ENCODE measurements at places on chromosomes 12 and 14. TPM values are rescaled to one million over a fixed set of nuclear protein-coding genes. Genes with fewer than 3 reads are reported as not detected.

Gene MAP1LC3B2
- 5.1 TPM for polyA plus RNA-seq

GRCh38 chr12:96057986-96058553 lies 22.7 kb upstream of the LTA4H start:
- no peak for DNase-seq

GRCh38 chr12:2113119-2113912 lies 60.5 kb downstream of the CACNA1C start:
- DNase-seq, result no peak

DNA sequence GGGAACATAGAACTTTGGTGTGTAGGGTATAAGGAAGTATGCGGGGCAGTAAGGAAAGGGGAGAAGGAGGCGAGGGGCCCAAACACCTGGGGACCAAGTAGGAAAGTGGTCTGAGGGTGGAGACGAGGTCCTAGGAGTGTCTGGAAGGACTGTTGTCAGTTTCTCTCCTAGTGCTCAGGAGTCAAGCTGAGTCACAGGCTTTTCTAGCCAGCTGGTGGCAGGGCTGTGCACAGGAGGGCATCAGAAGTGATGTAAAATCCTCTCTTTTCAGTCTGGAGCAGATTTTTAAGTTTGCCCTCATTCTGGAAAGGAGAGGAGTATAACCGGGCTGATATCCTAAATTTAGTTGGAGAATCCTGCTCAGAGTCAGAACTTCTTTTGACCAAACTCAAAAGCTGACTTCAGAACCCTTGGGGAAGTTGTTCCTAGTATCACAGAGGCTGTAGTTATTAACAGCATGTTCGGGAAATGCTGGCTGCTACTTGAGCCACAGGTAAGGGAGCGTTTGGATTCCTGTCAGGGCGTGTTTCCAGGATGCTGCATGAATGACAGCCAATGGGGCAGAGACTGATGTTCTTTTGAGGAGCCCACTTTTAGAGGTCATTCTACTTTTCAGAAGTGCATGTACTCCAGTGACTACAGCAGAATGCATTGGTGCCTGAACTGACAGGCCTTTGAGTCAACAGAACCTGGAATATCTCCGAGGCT lies 19.3 kb downstream of the ZNF664 start:
- DNase-seq, result no peak

DNA sequence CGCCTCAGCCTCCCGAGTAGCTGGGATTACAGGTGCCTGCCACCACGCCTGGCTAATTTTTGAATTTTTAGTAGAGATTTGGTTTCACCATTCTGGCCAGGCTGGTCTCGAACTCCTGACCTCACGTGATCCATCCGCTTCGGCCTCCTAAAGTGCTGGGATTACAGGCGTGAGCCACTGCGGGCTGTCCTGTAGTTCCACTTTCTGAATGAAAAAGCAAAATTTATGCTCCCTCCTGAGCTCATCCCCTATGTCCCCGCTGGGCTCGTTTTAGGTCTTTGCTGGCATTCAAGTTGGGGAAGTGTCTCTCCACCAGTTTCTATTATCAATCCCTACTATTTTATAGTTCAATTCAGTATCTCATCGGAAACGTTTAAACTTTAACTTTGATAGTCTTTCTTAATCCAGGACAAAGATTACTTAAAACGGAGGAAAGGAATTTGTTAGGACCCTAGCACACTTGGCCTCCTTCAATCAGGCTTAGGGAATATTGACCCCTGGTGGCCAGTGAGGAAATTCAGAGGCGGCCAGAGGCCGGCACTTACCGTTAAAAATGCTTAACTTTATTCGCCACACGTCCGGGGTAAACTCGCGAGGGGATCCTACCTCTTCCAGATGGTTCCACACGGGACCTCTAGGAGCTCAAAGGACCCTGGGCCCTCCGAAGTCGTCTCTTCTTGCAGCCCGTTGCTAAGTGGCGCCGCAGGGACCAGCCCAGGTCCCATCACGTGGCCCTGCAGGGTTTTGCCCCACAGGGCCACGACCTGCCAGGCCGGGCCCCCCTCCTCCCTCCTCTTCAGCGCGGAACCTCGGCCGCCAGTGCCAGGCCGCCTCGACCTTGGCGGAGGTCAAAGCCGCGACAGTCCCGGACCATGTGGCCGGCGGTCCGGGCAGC lies 11.4 kb upstream of the DNAL1 start:
- DNase-seq, result peak; percentile 54
